Lower leg skin (tissue), 4 donors: ENCODE measurements at places on chromosomes 11 and 22. TPM values are rescaled to one million over a fixed set of nuclear protein-coding genes. Genes with fewer than 3 reads are reported as not detected.

DNA sequence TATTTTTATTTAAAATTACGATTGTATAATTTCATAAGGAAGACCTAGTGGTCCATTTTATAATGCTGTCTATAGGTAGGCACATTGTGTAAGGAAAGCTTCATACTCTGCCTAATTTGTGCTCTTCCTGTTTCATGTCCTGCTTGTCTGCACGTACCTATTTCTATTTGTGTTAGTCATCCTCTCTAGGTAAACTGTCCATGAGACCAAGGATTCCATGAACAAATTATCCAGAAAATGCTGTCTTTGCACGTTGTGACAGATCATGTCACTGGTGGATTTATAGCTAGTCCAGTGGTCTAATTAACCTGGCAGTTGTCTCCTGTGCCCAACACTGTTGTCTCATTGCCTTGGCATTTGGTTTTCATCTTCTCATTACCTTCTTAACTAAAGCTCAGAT, 44.7 kb downstream of the DNAJC24 start:
- no peak for DNase-seq

DNA sequence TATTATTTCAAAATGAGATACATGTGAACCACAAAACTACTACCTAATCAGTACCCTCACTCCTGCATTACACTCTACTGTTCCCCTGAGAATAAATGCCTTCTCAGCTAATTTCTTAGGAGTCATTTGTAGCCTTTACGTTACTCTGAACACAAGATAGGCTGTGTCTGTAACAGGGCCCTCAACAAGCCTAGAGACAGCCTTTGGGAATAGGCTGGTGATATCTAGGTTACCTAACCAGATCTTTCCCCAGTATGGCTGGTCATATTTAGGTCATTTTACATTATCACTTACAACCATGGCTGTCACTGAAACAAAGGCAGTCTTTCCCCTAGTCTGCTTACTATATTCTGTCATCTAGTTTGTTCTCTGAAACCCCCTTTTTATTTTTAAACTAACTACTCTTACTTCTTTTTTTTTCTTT, 14.2 kb downstream of the ATM start:
- no peak for DNase-seq

TSG101 gene
- total RNA-seq: 103 TPM

DNA sequence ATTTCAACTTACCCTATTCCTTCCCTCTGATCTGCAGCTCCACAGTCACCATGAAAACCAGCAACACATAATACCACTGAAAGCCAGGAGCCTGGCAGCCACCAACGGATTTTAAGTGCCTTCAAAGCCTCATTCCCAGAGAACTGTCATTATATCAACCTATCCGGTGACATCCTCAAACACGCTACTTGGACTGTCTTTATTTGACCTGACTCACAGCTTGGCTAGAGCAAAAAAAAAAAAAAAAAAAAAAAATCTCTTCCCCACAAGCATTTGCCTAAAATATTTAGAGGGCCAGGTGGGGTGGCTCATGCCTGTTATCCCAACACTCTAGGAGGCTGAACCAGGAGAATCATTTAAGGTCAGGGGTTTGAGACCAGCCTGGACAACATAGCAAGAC, 32.4 kb upstream of the ARHGAP32 start:
- no peak for DNase-seq

DNA sequence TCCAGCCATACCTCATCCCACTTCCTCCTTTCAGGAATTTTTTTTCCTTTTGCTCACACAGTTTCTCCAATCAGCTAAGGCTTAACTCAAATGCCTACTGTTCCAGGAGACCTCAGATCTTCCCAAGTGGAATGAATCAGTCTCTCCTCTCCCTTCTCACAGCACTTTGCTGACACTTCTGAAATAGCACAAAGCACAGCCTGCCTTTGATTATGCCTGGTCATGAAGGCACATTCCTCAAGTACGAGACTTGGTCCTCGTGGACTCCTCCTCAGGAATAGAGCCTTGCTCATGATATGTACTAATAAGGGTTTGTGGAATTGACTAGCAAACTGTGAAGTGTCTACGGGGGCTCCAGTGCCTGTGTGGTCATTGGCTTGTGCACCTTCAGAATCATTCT, 176.7 kb upstream of the TENM4 start:
- no peak for DNase-seq

DNA sequence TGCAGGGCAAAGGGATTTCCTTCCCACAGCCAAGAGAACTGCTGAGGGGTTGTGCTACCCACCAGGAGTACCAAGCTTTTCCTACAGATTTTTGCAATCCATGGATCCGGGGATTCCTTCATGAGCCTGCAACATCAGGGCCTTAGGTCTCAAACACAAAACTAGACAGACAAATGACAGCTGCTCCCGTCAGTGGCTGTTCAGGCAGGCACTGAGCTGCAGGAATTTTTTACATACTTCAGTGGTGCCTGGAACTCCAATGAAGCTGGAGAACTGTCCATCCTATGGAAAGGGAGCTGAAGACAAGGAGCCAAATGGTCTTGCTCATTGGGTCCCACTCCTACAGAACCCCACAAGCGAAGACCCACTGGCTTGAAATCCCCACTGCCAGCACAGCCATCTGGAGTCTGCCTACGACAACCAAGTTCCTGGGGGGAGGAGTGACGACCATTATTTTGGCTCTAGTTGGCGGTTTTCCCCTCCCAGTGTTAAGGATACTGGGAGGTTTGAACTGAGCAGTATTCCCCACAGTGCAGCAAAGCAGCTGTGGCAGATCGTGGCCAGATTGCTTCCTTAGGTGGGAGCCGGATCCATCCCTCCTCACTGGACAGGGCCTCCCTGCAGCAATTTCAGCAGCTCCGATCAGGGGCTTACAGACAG, 157.7 kb upstream of the TMEM45B start:
- DNase-seq: no peak

GRCh38 chr11:134741453-134742223, 329.6 kb upstream of the B3GAT1 start:
- no peak for DNase-seq

- no peak for DNase-seq
Measured at GRCh38 chr22:19448076-19448607, 631 bp upstream of the C22orf39 start.

GRCh38 chr22:46791201-46791731, 28.8 kb downstream of the TBC1D22A start:
- DNase-seq: no peak
